ENCODE measurements at places on chromosomes 1 and 21.
A peak's percentile ranks its signal among the peaks of the same experiment; 100 is the strongest.

DNA sequence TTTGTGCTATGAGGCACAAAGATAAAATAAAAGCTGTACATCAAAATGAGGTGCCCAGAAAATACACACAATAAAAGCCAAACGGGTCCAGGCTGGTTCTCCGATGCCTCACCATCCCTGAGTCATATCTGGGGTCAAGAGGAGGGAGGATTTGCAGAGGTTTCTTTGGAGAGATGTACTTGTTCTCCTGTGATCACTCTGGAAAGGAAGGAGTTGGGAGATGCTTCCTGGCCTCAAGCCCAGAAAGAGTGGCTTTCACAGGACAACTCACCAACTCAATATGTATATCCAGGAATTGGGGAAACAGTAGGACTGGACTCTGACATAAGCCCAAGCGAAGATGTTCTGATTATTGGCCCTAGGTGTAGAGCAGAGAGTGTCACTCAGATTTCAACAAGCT lies 51.9 kb downstream of the DIPK1A start:
- DNase-seq: no peak

DNA sequence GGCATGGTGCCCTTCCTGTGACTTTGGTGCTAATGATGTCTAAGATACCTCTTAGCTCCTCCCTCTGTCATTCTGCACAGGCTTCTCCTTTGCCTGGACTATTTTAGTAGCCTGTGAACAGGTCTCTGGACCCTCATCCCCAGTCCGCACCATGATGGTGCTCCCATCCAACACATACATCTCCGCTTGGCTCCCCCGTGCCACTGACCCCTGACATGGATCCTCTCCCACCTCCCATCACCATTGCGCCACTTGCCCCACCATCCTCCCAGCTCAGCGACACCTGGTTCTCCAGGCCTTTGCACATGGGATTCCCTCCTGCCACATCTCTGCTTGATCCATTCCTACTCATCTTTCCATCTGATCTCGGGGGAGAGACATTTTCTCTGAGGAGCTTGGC lies 33.9 kb downstream of the RUNX3 start:
- no peak for DNase-seq

DNA sequence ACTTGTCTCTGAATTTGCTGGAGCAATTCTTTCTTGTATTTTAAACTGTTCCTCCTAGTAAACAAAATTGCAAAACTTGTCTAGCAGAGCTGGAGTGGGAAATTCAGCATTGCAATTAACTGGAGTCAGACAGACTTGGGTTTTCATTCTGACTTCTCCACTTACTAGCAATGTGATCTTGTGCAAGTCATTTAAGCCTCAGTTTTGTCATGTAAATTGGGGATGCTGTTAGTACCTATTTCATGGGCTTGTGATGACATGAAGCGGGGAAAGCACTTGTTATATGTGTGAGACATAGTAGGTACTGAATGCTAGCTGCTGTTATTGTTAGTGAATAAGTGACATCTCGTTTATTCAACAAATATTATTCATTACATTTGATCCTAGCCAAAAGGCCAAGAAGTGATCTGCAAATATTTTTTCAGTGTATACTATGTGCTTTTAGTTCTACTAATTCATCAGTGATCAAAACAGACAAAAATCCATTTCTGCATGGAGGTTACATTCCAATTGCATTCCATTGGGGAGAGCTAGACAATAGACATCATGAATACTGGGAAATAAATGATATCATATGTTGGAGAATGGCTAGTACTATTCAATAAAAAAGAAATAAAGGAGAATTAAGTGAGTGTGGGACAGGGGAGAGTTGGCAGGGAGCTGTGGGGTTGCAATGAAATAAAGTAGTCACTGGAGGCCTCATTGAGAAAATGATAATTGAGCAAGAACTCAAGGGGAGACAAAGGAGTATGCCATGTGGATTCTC lies 47.1 kb downstream of the CACHD1 start:
- DNase-seq: no peak

DNA sequence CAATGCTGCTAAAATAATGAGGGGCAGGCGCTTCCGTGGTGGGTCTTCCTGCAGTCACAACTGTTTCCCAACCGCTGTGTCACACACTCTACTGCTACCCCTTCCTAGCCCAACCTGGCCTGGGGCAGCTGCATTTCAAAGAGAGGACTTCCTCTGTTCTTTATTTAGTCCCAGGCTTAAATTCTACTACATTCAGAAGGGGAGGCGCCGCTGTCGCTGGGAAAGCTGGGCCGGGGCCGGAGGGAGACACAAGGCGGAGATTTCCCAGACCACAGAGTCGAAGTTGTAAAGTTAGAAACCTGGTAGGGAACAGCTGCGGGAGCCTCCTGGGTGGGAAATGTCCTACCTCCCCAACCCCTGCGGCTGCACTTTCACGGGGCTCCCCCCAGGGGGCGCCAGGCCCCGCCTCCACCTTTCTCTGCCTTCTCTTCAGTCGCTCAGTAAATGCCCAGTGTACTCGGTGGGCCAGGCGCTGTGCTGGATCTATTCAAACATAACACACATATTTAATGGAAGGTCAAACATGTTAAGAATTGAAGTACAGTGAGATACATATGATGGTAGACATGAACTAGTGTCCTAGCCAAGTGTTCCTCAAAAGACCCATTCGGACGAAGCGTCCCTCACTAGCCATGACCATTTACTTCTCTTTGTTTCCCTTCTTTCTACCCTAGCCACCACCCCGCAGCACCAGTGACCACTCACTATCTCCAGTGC lies 23.1 kb downstream of the DYRK3 start:
- no peak for DNase-seq

GRCh38 chr1:156941675-156942074 lies 21.2 kb downstream of the LRRC71 start:
- no peak for DNase-seq

DNA sequence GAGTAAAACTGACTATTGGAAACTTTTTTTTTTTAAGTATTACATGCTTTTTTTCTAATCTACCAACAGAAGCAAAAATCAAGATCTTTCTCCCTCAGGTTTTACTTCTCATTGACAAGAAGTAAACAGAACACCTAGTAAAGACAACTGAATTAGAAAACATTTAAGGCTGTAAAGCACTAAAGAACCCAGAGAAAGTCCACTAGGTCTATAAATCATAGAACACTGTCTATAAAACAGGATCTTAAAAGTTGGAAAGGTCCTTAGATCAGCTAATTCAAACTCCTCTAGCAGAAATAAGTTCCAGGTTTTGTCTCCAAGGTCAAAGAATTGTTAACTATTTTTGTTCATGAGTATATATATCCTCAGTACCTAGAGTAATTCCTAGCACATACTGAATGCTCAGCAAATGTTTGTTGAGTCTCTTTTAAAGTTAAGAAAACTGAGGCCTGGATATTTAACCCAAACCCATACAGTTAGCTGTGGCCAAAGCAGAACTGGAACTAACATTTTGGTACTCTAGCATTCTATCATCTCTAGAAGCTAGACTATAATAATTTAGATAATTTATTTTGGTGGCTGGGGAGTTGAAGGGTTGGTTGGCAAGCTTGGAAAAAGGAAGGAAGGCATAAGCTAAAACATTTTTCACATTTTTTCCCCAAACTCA lies 3.0 kb downstream of the EPS15 start:
- no peak for DNase-seq

GRCh38 chr1:119321666-119322419 lies 46.7 kb upstream of the HAO2 start:
- DNase-seq: no peak

GRCh38 chr1:48333316-48333715 lies 110.8 kb downstream of the SLC5A9 start:
- DNase-seq: no peak

GRCh38 chr1:244755673-244756072 lies 79.8 kb upstream of the COX20 start:
- no peak for DNase-seq

- DNase-seq: no peak
Measured at GRCh38 chr1:186763107-186763506, 65.6 kb upstream of the PLA2G4A start.

DNA sequence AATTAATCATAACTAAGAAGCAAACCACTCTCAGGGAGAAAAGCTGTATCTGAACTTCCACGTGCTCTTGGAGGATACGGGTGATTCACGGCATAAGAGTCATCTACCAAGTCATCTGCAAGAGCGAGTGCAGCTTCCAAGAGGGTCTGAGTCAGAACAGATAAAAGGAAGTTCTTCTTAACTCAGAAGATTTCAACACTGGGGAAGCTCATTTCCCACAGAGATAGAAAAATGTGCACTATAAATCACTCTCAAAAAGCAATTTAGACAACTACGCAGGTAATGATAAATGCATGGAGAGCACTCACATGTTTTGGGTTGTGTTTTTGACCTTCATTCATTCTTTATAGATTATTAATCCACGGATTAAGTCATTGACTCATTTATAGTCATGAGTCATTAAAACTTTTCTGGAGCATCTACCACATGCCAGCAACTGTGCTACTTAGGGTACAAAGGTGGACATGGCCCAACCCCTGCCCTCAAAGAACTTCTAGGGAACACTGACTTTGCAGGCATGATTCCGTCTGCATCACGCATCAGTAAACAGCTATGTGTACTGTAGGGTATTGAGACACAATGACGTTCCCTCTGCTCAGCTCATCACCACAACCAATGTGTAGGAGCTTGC lies 20.8 kb downstream of the KCNJ15 start:
- no peak for DNase-seq

- DNase-seq: no peak
Measured at GRCh38 chr1:232732344-232732910, 72.8 kb upstream of the MAP10 start.

DNA sequence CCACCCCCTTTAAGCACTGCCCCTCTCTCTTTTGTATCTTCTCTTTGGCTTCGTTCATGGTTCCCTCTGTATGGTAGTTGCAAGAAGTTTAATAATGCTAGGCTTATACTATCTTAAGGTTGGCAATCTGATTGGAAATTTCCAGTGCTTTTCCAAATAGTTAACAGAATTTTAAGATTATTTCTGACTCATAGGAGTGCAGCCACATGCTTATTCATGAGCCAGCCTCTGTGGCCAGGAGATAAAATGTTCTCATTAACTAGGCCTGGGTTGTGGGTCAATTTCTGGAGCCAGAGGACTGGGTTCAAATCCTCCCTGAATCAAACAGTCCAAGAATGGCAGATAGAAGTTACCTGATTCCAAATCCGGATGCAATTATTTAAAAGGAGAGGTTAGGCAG lies 103.1 kb downstream of the ATP6V1G3 start:
- DNase-seq: no peak

GRCh38 chr1:214678386-214678785 lies 75.4 kb downstream of the CENPF start:
- DNase-seq: no peak

- DNase-seq: no peak
Measured at GRCh38 chr1:79815115-79815514, 808.6 kb upstream of the ADGRL4 start.

DNA sequence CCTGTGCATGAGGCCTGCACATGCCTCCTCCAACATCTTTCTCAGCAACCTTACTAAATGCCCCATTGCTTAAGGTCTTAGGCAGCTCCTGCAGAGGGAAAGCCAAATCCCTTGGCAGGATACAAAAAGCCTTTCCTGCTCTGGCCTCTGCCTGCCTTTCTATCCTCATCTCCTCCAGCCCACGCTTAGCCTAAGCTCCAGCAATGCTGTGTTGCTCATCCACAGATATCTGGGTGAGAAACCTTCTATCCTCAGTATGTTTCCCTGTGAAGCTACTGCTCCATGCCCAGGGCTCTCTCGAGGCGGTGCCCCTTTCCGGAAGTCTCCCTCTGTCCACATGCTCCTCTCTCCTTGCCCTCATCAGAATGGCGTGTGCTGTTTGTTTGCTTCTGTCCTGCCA lies 37.0 kb upstream of the CCSAP start:
- no peak for DNase-seq

DNA sequence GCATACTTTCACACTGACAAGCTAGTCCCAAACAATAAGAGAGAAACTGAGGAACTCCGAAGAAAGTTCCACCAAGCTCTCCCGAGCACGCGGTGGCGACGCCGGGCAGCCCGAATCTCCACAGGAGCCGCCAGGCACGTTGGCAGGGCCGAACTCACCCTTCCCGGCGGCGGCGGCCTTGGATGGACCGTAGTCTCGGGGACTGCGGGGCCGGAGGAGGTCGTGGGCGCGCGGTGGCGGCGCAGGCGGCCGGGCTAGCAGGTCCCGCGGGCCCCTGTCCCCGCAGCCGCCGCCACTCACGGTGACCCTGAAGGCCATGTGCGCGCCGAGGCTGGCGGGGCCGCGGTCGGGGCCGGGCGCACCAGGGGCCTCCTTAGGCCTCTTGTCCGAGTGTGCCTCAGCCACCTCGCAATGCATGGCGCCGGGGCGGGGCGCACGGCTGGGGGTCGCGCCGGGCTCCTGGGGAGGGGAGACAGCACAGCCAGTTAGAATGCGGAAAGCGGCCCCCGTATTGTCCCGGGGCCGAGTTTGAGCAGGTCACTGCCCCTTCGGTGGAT lies 1.2 kb downstream of the GLIS1 start:
- DNase-seq: no peak

- DNase-seq: no peak
Measured at GRCh38 chr1:186569856-186570255, 108.9 kb upstream of the PDC start.

DNA sequence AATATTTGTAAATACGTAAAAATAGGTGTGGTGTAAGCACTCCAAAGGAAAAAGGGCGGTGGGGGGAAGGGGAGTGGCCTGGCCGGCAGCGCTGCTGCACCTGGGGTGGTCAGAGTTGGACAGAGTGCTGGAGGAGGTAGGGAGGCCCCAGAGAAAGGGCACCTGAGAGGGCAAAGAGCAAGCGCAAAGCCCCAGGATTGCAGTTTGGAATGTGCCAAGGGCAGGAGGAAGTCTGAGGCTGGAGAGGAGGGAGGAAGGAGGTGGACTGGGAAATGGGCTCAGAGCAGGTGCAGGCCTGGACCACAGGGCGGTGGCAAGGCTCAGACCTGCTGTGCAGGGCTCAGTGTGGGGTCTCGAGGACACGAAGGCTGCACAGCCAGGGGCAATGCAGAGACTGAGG lies 30.6 kb downstream of the LDLRAP1 start:
- DNase-seq: peak; percentile 47

DNA sequence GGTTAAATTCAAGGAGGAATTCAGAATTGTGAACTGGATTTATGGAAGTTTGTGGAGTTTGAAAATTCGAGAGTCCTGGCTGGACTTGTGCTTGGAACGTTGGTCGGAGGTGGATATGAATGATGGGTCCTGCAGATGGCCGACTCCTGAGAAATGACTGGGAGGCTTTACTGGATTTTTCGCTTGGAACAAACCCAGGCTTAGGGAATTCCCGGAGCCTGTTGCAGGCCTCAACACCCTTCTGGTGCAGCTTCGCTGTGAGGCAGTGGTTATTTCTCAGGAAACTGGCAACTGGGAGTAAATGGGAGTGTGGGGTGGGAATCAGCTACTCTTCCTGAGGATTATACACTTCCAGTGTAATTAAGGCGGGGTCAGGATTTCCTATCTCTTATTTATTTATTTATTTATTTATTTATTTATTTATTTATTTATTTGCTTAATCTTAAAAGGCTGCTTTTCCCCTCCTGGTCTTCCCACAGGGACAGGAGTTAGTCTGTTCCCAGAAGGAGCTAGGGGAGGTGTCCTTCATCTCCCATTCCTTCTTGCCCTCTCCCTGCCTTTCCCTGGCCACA lies 21.1 kb downstream of the MAPKAPK2 start:
- DNase-seq: peak; percentile 65

GRCh38 chr1:96967311-96967710 lies 245.7 kb downstream of the PTBP2 start:
- DNase-seq: no peak

- no peak for DNase-seq
Measured at GRCh38 chr1:92117526-92117925, 37.4 kb downstream of the BTBD8 start.

- peak; percentile 26 for DNase-seq
Measured at GRCh38 chr1:62746086-62746808, 37.7 kb upstream of the ATG4C start.
